Central memory CD4-positive, alpha-beta T cell (primary cell): ENCODE measurements at places on chromosomes 3 and 15.

- DNase-seq: no peak
Observed at GRCh38 chr15:47669221-47669620, 48.1 kb upstream of the SEMA6D start.

- no peak for DNase-seq
Observed at GRCh38 chr3:188581365-188581764, 427.4 kb downstream of the LPP start.

- DNase-seq: no peak
Observed at GRCh38 chr15:72892986-72893385, 109.4 kb upstream of the ADPGK start.

GRCh38 chr3:157071744-157072525, 88.0 kb downstream of the CCNL1 start:
- no peak for DNase-seq

DNA sequence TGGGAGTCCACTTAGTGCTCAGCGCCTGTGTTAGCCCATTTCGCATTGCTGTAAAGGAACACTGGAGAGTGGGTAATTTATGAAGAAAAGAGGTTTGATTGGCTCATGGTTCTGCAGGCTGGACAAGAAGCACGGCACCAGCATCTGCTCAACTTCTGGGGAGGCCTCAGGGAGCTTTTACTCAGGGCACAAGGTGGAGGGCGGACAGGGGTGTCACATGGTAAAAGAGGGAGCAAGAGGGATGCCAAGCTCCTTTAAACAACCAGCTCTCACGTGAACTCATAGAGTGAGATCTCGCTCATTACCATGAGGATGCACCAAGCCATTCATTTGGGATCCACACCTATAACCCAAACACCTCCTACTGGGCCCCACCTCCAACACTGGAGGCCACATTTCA, 181.4 kb upstream of the TLE3 start:
- no peak for DNase-seq

DNA sequence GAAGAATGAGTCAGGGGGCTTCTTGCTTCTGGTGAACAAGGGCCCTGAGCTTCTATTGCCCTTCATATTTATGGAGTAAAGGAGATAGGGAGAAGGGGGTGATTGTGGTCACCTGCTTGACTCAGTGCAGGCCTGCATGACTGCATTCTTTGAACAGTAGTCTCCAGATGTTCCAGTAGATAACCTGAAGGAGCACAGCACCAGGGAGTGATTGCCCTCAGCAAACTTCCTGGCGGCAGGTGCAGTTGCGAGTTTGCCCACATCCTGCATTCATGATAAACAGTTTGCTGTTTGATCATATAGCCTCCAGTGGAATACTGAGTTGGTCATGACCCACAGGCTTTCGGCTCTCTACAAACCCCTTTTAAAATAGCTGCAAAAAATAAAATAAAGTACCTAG, 1632.7 kb downstream of the OTOL1 start:
- no peak for DNase-seq
